Posterior vena cava (tissue), 2 donors: ENCODE measurements at places on chromosomes 16 and 17. TPM values are rescaled to one million over a fixed set of nuclear protein-coding genes. Genes with fewer than 3 reads are reported as not detected.
A peak's percentile ranks its signal among the peaks of the same experiment; 100 is the strongest.

DNA sequence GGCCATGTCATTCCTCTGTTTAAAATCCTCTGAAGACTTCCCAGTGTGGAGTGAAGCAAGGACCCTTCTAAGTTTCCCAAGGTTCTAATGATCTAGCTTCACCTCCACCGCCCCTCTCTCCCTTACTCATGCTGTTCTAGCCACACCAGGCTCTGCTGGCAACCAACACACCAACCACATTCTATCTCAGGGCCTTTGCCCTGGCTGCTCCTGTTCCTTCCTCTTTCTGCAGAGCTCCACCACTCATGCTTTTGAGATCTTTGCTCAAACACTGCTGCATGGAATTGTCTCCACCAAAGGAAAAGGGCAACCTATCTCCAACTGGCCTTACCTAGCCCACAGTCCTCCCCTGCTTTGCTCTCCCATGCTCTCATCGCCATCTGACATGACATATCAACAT is 128.7 kb downstream of the XYLT1 start:
- no peak for DNase-seq

- DNase-seq, result no peak
Measured at GRCh38 chr17:17762744-17763105, 74.1 kb downstream of the SREBF1 start.

DNA sequence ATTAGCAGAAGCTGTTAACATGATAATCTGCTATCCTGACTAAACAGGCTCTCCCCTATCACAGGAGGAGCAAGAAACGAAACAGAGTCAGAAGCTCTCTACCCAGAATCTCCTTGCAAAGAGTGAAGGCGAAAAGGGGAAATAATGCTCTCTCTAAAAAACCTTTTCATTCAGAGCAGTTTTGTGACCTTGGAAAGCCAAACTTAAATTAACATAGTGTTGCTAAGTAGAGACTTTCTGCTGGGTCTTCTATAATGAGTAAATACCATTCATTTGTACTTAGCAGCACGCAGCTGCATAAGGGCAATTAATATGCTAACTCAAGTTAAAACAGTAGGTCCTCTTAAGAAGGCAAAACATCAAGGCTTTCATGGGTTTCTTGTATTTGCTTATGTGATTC is 101.7 kb upstream of the GPR139 start:
- DNase-seq, result no peak

GRCh38 chr17:58686980-58687379 is 4.9 kb downstream of the TEX14 start:
- no peak for DNase-seq

DNA sequence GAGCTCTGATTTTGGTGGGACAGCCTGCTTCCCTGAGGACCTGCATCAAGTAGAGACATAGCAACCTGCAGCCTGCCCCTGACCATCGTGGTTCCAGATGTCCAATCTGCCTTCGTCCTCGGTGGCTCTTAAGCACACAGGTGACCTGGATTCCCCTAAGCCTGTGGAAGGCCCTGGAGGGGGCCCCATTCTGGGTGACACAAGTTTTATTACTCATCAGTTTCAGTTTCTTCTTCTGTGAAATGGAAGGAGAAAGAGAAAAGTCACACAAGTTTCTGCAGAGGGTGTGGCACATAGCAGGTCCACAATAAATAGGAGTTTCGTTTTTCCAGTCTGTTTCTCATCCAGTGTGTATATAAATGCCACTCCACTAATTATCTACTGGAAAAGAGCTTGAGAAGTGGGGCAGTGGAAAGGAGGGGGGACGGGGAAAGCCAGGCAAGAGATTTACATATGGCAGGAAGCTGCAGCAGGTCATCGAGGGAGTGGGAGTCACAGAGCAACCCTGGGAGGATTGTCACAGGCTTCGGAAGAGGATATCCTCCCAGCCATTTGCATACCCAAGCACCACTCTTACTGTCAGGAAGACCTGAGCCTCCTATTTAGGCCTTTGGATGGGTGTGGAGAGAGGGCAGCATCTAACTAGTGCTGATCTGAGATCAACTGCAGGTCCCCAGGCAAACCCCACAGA is 10.0 kb upstream of the NOS2 start:
- DNase-seq, result no peak

GRCh38 chr17:76307966-76308338 is at the start of gene QRICH2:
QRICH2 (minus strand) TSS chr17:76308276; CDS start chr17:76307998, 278 bp downstream.
- DNase-seq, result peak; percentile 66

GRCh38 chr16:6573577-6573976 is 759.1 kb upstream of the RBFOX1 start:
- DNase-seq, result no peak

DNA sequence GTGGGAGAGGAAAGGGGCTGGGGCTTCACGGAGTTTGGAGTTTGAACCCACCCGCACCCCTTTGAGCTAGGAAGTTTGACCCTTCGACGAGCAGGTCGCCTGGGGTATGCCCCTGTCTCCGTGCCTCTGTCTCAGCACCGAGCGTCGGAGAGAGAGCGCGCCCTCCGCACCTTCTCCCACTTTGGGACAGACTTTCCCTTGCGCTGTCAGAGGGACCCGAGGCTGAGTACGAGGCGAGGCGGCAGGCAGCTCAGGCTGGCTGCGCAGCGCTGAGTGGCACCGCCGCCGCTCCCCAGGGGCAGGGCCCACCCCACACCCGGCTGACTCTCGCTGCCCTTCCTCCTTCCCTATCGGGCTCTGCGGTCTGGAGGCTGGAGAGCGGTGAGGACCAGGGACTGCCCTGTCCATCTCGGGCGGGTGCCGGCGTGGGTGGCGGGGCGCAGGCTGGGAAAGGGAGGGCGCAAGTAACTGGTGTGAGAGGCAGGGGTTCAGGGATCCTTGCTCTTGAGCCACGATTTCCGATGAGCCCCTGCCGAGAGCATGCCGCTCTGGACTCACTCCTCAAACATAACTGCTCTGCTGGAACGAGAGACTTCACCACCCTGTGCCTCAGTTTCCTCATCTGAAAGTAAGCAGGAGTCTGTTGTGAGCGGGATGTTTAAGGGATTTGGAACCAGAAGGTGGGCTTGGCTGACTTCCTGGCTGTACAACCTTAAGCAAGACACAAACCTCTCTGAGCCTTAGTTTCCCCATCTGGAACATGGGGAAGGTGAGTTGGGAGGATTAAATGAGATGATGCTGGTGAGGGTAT is 981 bp downstream of the BEAN1 start:
- no peak for DNase-seq

- DNase-seq, result no peak
Measured at GRCh38 chr17:62827746-62828485, 19.8 kb upstream of the MARCHF10 start.

GRCh38 chr16:27318392-27319256 is 4.8 kb downstream of the IL4R start:
- peak; percentile 90 for DNase-seq

DNA sequence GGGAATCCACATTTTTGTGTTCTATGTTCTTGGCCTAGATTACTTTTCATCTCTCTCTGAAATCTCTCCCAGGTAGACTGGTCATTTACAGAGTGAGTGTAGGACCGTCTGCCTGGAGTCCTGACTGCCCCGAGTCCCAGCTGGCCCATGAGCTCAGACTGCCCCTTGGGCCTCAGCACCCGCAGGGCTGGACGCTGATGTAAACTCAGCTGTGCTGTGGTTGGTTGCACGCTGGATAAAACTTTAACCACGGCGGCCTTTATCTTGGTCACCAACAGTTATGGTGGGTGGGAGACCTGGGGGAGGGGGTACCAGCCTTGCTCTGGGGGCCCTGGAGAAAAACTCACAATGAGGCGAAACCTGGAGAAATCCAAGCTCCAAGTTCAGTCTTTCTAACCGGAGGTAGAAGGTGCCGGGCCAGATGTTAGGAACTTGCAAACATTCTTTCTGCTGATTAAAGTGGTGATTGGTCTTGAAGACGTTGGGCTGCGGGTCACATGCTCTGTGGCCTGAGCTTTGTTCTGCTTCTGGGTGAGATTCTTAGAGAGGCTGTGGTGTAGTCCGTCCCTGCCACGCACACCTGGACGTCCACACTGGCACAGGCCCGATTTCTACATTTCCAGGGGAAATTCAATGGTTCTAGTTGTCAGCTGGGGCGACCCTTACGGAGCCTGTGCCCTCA is 6.9 kb downstream of the METRNL start:
- no peak for DNase-seq

- DNase-seq, result no peak
Measured at GRCh38 chr17:61396586-61397085, 3.0 kb upstream of the TBX2 start.

GRCh38 chr16:84774810-84775209 is 45.0 kb upstream of the CRISPLD2 start:
- DNase-seq, result no peak

DNA sequence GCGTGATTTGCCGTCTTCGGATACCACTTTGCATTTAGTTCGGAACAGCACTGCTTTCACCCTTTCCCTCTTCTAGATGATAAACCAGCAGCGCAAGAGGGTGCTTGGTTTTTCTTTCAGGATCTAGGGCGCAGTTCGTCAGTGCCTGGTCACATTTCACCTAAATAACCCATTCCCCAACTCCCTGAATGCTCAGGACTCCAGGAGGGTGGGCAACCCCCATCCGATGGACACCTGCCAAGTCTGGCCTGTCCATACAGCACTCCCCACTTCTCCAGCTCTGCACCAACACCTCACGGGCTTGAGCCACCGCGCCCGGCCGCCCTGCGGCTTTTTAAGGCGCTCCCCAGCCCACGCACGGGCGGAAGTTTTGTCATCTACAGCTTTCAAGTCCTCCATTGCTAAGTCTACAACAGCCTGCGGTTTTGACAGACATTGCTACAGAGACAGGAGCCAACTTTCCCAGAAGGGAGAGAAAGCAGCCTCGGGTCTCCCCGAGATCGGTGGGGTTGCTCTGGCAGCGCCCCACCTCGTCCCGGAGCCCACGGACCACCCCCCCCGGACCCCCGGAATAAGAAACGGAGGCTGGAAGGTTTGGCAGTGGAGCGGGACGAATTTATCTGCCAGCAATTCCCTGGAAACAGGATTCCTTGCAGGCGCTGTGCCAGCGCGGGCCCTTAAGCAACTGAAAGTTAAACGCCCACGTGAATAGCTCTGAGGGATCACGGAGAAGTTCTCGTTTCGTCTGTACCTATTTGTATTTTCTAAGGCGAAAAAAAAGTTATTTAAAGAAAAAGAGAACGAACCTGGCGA is 38.6 kb upstream of the SLFN13 start:
- DNase-seq, result peak; percentile 87

GRCh38 chr16:70495425-70496182 is 27.8 kb downstream of the COG4 start:
- peak; percentile 46 for DNase-seq

- peak; percentile 41 for DNase-seq
Measured at GRCh38 chr17:32100971-32101631, 41.2 kb upstream of the RHOT1 start.

- no peak for DNase-seq
Measured at GRCh38 chr17:49881054-49881402, 33.2 kb upstream of the TAC4 start.

GRCh38 chr16:69084289-69084688 is 21.2 kb upstream of the HAS3 start:
- no peak for DNase-seq

DNA sequence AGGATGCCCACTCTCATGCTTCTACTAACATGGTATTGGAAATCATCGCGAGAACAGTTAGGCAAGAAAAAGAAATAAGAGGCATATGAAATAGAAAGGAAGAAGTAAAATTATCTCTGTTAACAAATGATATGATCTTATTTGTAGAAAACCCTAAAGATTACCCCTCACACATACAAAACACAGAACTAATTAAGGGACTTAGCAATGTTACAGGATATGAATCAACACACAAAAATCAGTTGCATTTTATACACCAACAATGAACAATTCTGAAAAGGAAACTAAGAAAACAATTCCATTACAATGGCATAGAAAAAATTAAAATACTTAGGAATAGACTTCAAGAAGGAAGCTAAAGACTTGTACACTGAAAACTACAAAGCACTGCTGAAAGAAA is 2.7 kb upstream of the CAPNS2 start:
- DNase-seq, result no peak

DNA sequence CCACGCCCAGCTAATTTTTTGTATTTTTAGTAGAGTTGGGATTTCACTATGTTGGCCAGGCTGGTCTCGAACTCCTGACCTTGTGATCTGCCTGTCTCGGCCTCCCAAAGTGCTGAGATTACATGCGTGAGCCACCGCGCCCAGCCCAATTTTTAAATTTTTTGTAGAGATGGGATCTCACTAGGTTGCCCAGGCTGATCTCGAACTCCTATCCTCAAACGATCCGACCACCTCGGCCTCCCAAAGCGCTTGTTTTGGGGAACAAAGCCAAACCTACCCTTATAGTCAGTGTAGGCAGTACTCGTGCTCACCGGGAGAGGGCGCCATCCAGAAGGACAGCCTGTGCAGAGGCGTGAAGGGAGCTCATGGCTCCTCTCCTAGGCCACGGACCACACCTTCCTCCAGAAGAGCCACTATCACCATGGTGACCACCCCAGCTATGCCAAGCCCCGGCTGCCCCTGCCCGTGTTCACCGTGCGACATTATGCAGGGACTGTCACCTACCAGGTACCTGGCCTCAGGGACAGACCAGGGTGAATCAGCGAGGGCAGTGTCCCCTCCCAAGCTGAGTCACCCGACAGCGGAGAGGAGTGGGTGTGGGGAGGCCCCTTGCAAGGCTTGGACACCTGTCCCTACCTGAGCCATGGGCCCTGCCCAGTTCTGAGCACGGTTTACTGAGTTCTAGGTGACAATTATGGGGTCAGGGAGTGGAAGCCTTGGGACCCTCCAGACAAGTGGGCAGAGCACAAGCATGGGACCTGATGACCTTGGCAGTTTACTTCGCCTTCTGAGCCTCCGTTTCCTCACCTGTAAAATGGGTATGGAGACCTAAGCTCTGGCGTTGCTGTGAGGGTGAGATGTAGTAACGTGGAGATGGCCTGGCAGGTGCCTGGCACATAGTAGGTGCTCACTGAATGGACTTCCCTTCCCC is 13.7 kb downstream of the MYO15B start:
- no peak for DNase-seq

DNA sequence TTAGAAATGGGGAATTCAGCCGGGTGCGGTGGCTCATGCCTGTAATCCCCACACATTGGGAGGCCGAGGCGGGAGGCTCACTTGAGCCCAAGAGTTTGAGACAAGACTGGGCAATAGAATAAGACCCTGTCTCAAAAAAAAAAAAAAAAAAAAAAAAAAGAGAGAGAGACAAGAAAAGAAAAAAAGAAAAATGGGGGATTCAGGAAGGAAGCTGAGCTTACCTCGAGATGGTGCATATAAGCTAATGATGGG is 150.8 kb upstream of the RPH3AL start:
- DNase-seq, result peak; percentile 60

- DNase-seq, result no peak
Measured at GRCh38 chr17:32490101-32490482, 3.3 kb downstream of the CDK5R1 start.

TRIM72 gene
- 0.10 TPM for total RNA-seq

MAPT gene
- total RNA-seq, result 4.4 TPM

SPECC1 gene
- total RNA-seq, result 44.7 TPM

PRR15L gene
- total RNA-seq, result not detected

TP53TG3 gene
- not detected for total RNA-seq

LRRC75A gene
- 2.3 TPM for total RNA-seq

FN3K gene
- 9.6 TPM for total RNA-seq
